ENCODE measurements at places on chromosomes 4 and X. TPM values are rescaled to one million over a fixed set of nuclear protein-coding genes. Genes with fewer than 3 reads are reported as not detected.

The REELD1 gene
- total RNA-seq, result not detected

The FAM193A gene
- total RNA-seq, result 22.0 TPM

The SERPINA7 gene
- not detected for total RNA-seq

The HTN3 gene
- not detected for total RNA-seq

The NONO gene
- total RNA-seq, result 353 TPM

The PAGE5 gene
- not detected for total RNA-seq

The HSFX4 gene
- total RNA-seq, result not detected

The GYPA gene
- total RNA-seq, result not detected

The CT45A3 gene
- not detected for total RNA-seq

The GABRQ gene
- total RNA-seq, result 0.08 TPM

The ANKRD37 gene
- 7.3 TPM for total RNA-seq

Measured in kidney epithelial cell (primary cell).